ELR (cell line): ENCODE measurements at places on chromosomes 5 and 9.

GRCh38 chr5:52283221-52283620 lies 504.5 kb upstream of the ITGA1 start:
- peak; percentile 13 for DNase-seq

GRCh38 chr9:134702291-134702690 lies 60.7 kb downstream of the COL5A1 start:
- DNase-seq: no peak

- DNase-seq: no peak
These were observed 144.6 kb upstream of the RPS23 start for GRCh38 chr5:82422751-82423181.

- DNase-seq: no peak
These were observed 26.3 kb downstream of the CSF2 start for GRCh38 chr5:132099905-132100304.

DNA sequence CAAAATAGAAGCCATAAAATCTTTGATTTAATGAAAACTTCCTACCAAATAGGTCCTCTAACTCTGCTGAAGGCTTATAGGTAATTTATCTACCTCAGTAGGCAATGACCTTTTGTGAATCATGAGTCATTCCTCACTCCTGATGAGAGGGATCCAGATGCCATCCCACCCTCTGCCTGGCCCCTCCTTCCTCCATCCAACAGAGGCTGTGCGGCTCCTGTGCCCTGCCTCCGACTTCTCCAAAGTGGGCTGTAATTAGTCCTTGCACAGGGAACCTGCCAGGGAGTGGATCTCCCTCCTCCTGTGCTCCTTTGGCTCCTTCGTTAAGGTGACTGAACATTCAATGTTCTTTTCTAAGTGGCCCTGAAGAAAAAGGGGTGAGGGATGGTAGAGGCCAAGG lies 213.9 kb upstream of the TBCA start:
- DNase-seq: peak; percentile 16

GRCh38 chr5:77683171-77683732 lies 44.7 kb upstream of the OTP start:
- no peak for DNase-seq

DNA sequence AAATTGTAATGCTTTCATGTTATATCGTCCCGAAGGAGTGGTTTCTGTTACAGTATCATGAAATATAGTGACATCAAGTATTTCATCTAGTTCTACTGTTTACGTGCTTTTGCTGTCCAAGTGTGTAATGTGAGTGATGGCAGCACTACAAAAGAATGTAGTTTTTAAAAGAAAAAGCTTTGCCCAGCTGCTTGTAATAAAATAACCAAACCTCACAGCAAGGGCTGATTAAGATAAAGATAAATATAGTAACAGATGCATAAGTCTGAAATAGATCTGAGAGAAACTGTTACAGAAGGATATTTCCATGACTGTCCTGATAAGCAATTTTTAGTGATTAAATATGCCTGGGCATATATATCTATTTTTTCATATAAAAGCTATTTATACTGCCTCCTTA lies 106.4 kb downstream of the AUH start:
- no peak for DNase-seq

DNA sequence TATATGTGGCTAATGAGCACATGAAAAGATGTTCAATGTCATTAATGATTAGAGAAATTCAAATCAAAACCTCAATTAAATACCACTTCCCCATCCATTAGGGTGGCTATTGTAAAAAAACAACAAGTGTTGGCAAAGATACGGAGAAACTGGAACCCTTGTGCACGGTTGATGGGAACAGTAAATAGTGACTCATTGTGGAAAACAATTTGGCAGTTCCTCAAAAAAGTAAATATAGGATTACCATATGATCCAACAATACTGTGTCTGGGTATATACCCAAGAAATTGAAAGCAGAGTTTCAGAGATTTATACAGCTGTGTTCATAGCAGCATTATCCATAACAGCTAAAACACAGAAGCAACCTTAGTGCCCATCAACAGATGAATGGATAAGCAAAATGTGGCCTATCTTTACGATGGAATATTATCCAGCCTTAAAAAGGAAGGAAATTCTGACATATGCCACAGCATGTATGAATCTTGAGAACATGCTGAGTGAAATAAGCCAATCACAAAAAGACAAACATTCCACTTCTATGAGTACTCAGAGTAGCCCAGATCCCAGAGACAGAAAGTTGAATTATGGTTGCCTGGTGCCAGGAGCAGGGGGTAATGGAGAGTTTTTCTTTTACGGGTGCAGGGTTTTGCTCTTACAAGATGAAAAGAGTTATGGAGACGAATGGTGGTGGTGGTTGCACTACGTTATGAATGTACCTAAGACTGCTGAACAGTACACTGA lies 41.4 kb upstream of the LRRC14B start:
- peak; percentile 70 for DNase-seq

GRCh38 chr5:120062515-120062917 lies 401.6 kb upstream of the PRR16 start:
- peak; percentile 18 for DNase-seq

DNA sequence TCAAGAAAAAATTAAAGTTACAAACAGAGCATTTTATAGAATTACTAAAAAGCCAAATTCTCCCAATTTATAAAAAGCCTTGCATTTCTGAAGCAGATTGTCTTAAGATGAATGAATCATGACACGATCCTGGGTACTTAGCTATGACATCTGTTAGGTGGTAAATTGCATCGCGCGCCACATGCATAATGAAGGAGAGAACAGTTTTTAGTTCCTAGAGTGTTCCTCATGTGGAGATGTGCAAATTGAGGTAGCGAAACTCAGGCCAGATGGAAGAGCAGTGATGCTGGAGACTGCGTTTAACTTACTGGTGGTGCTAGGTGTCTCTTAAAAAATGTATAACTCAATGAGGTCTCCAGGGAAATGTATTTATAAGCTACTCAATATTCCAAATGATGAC lies 516.1 kb downstream of the EFNA5 start:
- DNase-seq: no peak

DNA sequence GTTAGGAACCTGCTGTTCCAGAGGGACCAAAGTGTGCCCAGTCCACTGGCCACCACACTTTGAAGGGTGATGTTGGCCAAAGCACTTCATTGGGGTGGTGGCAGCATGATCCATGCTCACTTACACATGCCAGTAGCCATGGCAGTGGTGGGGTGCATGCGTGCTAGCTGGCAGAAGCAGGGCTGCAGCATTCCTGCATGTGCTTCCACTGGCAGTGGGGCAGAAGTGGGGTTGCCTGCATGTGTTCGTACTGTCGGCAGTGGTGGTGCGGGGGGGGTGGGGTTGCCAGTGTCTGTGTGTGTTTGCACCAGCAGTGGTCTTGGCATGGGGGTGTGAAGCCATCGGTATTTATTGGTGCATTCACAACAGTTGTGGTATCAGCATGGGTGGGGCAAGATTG lies 260.3 kb upstream of the ANKH start:
- DNase-seq: no peak

DNA sequence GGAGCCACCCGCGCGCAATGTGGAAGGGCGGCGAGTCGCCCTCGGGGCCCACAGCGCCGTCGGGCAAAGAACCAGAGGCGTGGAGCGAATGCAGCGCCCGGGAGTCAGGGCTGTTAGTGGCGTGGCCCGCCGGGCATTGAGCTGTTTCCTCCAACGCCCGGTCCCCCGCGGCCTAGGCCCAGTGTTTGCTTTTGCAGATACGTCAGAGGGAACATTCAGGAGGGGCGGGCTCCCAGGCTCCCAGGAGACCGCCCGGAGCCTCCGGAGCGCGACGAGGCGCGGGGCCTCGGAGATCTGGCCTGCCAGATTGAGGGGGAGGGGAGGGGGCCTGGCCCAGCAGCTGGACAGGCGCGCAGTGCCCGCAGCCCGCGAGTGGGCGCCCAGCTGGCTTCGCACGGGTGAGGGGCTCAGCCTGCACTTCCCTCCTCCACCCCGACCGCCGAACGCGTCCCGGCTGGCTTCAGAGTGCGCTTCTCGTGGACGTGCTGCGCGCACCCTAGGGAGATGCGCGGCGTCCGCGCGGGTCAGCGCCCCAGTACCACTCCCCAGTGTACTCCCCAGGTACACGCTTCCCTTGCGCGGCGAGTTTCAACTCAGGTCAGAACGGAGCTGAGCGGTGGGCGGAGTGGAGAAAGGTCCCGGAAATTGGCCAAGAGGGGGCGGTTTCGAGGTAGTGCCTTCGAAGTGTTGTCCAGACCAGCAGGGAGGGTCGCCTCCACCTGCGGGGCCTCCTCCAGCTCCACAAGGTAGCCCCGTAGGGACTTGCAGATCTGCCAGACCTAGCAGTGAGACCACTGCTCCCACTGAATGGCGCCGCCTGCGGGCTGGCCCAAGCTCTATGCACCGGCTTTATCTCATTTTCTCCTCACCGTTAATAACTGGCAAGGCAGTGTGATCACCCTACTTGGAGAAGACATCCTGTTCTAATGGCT lies 130.4 kb downstream of the TMEM174 start:
- DNase-seq: no peak

- DNase-seq: no peak
These were observed 17.5 kb downstream of the CRB2 start for GRCh38 chr9:123373447-123373923.

DNA sequence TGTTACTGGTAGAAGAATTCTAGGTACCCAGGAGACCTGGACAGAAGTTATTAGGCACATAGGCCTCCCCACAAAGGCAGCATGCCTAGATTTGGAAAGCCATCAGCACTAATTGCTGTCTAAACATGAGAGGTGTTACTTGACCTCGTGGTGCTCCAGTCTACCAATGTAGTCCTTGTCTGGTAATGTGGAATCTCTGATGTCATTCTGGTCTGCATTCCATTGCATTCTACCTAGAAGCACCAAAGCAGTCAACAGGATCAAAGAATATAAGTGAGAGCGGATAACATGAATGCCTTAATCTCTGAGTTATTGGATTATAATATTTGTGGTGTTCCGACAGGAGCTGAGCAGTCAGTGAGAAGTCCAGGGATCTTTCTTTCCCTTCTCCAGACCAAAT lies 175.2 kb downstream of the PSAT1 start:
- no peak for DNase-seq

DNA sequence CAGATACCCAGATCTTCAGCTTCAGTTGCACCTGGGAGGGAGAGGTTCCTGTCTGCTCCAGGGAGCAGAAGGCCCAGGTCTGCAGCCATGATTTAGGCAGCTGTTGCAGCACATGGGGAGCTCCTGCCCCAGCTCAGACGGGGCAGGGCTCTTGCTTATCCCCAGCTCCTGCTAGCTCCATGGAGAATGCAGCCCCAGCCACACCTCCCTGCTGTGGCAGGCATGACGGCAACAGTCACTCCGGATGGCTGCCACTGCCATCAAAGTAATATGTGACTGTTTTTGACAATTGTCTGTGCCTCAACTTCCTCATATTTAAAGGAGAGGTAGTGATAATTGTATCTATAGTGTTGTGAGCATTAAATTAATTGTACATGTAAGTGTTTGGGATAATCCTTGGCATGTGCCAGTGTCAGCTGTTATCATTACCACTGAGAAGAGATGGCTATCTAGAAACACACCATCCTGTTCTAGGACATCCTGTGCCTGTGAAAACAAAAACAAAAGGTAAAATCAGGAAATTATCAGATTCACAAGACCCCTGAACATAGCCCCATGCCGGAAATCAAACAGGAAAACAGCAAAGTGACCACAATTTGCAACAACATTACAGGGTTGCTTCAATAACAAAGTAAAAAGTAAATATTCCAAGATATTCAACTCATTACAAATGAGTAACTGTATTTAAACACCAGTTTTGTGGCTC lies 1048.8 kb upstream of the ACO1 start:
- no peak for DNase-seq

DNA sequence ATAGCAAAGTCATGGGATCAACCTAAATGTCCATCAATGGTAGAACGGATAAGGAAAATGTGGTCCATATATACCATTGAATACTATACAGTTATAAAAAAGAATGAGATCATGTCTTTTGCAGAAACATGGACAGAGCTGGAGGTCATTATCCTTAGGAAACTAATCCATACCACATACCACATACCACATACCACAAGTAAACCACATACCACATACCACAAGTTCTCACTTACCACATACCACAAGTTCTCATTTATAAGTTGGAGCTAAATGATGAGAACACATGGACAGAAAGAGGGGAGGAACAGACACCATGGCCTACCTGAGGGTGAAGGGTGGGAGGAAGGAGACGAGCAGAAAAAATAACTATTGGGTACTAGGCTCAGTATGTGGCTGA lies 154.6 kb upstream of the GHR start:
- peak; percentile 0 for DNase-seq

DNA sequence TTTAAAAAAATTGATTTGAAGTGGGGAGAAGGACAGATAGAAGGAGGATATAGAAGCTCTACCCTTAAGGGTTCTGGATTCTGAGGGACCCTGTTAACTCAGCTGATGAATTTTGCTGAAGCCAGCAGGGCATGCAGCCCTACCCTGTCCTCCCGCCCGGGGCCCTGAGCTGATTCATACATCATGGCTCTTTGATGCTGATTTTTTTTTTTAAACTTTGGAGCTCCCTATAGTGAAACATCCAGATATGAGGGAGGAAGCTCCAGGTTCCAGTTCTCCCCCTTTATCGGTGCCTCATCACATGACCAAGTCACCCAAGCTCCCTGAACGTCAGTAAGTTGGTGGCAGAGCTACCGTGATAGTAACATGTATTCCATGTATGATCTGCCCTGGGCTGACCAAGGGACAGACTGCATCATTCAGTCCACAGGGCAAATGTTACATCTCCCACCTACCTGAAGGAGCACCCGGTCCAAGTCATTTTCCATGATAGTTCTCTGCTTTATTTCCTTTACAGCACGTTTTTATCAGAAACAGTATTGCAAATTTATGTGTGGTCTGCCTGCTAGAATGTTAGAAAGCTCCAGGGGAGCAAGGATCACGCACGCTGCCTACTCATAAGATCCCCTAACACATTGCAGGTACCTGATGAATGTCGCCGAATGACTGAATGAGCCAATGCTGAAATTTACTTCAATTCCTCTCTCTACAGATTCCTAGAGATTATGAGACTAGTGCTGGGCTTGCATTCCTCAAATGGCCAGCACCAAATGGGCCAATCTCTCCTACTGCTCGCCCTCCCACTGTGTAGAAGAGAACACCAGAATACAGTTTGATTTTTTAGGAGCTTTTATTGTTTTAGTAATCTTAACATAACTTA lies 25.9 kb downstream of the SPARC start:
- peak; percentile 91 for DNase-seq

DNA sequence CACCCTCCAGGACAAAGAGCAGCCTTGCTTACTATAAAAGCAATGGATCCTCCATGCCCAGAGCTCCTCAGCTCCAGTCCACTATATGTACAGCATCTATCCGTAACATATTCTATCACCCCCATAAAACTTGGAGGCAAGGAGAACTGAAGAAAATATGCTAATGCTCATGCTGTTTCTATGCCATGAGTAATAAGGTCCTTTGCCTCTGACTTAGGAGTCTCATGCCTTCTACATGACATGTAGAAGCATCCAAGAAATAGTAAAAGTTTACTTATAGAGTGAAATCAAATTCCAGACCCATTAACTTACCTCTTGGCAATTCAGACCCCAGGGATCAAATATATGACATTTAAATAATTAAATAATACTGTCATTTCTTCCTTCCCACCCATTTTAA lies 33.7 kb downstream of the SSBP2 start:
- peak; percentile 51 for DNase-seq

- no peak for DNase-seq
These were observed 12.9 kb downstream of the ARHGAP26 start for GRCh38 chr5:142782976-142783530.
